NCI-H82 (cell line): ENCODE measurements at places on chromosomes 2 and 18.

DNA sequence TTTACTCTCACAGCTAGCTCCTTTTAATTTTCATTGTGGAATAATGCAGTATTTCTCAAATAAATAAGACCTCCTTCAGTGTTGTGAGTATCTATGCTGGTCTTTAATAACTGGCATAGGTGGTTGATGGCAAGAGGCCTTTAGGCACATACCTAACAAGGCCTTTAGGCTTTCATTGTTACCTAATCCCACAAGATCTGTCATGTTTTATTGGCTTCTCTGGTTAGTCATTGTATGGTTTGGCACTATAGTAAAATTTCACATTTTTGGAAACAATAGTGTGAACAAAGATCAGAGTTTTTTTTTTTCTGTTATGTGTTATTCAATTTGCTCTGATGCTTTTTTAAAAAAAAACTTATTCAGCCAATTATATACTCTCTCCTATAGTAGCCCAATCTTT lies 89.8 kb upstream of the NEUROD1 start:
- DNase-seq: no peak

DNA sequence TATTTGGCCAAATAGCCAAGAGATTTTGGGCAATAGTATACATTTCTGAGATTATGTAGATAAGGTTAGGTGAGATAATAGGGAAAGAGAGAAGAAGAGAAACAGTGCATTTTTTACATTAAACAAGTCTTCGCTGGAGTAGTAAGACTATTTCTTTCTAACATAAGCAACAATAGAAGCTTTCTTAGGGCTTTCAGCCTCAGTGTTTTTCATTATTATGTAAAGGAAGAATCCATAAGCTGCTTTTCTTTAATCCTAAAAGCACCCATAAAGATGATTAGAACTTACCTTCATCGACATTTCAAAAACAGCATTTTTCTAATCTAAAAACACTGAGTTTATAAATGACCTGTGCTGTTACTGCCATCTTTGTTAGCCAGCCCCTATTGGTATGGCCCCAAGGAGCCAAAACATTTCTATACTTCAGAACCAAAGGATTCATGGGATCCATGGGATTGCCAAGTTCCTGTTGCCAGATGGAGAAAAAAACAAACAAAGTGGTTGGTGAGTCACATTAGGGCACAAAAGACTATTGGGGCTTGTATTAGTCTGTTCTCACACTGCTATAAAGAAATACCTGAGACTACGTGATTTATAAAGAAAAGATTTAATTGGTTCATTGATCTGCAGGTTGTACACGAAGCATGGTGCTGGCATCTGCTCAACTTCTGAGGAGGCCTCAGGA lies 88.2 kb downstream of the SCG2 start:
- peak; percentile 53 for DNase-seq

GRCh38 chr18:60888071-60888624 lies 445.1 kb upstream of the CDH20 start:
- DNase-seq: peak; percentile 63

DNA sequence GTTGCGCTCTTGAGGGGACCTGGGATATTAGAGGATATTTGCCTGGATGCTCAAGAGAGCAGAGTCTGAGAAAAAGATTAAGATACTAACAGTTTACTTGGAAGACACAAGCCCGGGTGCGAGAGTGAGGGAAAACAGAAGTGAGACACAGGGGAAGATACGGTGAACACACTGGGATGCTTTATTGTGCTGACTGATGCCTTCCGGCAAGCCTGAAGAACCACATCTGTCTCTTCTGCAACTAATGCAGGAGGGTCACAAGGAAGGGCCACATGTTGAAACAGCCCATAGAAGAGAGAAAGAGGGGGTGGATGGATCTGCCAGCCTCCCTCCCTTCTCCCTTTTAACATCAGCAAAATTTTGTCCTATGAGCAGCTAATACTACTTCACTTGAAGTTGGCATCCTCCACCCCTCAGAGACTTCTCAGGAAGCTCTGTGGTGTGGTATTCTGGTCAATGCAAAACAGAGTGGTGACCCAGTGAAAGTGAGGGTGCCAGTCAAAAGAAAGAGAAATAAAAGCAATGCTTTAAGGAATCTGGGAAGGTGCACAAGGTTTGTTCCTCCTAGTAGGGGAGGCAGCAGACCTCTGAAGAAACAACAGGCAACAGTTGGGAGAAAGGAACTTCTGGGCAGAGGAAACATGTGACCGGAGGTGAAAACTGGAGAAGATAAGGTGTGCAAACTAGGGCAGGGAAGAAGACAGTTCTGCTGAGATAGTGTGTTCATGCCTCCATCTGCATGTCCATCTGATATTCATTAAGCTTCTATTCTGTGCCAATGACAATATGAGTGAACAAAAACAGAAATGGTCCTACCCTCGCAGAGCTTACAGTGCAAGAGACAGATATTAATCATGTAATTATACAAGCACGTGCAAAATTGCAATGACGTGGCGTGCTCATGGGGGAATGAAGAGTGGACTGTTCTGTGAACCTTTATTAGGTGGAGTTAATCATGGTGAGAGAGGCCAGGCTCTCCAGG lies 107.1 kb downstream of the LYPD6B start:
- no peak for DNase-seq

- DNase-seq: no peak
Observed at GRCh38 chr2:195667974-195668373, 10.9 kb downstream of the SLC39A10 start.
